AG08395 (cell line): ENCODE measurements at places on chromosomes 4 and X.
A peak's percentile ranks its signal among the peaks of the same experiment; 100 is the strongest.

DNA sequence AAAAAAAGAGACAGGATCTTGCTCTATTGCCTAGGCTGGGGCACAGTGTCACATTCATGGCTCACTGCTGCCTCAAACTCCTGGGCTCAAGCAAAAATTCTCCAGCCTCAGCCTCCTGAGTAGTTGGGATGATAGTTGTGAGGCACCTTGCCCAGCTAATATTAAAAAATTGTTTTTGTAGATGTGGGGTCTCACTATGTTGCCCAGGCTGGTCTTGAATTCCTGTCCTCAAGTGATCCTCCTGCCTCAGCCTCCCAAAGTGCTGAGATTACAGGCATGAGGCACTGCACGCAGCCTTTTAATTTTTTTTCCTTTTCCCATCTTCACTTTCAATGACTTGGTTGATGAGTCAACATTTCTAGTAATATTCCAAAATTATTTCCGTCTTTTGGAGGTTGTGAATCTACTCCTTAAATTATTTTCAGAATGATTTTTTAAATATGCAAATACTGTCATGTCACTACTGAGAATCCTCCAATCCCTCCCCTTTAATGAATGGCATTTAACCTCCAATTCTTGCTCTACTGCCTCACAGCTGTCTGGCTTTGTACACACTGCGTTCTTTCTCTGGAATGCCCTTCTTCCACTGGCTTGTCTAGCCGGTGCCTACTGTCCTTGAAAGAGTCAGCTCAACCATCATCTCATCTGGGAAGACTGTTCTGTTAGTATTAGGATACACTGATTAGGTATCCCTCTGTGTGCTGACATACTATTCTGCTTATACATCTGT lies 27.5 kb upstream of the DCTD start:
- peak; percentile 9 for DNase-seq

GRCh38 chrX:10011991-10012390 lies 44.8 kb downstream of the CLDN34 start:
- no peak for DNase-seq

- DNase-seq: no peak
Observed at GRCh38 chrX:78517124-78517523, 142.0 kb downstream of the RTL3 start.

DNA sequence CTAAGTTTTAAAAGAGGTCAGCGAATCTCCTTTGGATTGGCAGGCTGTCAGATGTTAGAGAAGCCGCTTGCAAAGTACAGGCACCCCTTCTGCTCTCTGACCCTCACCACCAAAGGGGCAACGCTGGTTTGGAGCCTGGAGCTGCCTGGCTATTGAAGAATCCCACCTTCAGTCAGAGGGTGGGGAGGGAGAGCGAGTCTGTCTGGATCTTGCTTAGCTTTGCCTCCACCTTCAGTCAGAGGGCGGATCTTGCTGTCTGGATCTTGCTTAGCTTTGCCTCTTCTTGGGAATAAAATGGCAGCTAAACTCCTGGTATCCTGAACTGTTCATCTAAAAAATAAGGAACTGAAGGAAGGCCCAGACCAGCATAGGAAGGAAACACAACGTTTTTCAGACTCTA lies 7.3 kb downstream of the CCDC110 start:
- DNase-seq: no peak

DNA sequence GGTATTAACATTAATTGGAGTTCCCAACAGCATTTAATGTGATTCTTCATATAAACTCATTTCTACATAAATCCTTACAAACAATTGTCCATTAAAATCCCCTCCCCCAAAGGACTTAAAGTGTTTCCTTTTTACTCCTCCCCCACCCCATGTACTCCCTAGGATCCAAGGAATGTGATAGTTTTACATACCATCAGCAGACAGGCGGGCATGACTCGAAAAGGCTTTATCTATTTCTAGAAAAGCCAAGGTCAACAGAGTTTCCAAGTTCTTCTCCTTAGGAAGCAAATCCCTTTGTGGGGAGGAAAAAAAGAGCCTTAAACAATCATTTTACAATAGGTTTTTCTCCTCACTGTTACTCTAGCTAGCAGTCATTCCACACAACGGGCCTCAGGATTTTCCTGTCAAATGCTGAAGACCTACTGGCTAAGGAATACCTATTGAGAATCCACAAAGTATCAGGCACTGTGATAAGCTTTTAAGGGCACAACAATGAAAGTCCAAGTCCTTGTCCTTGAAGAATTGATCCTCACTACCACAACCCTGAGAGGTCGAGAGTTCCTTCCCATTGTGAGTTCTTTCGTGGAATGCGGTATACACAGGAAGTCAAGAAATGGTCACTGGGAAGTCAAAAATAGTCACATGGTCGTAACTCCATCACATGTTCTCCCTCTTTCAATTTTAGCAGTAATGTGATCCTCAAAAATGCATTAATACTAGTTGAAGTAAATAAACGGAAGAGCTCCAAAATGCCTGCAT lies 7.2 kb downstream of the PPM1K start:
- DNase-seq: no peak

GRCh38 chr4:61298178-61298740 lies 98.1 kb downstream of the ADGRL3 start:
- no peak for DNase-seq

- no peak for DNase-seq
Observed at GRCh38 chr4:87620491-87620890, 12.2 kb downstream of the DSPP start.

DNA sequence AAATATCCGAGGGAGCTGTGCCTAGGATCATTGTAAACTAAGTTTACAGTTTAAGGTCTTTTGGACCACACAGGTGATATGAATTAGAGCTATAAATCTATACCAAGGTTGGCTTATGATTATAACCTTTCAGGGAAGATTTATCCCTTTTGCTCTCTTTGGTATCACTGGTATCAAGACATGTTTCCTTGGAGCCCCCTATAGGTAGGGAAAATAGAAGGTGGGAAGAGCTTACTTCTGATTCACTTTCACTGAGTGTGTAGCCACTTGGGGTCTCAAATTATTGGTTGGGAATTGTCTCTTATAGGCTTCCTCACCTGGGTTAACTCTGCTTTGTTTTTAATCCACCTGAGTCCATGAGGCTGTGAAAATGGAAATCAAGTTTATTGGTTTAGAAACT lies 262.1 kb upstream of the NR3C2 start:
- no peak for DNase-seq

GRCh38 chr4:80017125-80017854 lies 55.7 kb downstream of the ANTXR2 start:
- peak; percentile 78 for DNase-seq

DNA sequence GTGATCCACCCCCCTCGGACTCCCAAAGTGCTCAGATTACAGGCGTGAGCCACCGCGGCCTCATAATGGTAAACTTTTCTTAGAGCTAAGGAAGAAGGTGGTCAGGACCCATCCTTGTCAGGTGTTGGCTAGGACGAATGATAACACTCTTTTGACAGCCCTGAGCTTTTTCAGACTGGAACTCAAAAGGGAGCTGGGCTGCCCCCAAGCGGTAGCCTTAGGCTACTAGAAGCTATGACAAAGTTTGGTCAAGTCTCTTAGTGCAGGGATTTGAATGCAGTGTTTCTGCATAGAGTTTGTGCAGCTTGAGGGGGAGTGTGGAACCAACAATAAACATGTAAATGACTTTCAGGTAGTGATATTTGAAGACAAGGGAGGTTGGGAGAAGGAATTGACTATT lies 11.8 kb upstream of the HSD17B10 start:
- peak; percentile 35 for DNase-seq

DNA sequence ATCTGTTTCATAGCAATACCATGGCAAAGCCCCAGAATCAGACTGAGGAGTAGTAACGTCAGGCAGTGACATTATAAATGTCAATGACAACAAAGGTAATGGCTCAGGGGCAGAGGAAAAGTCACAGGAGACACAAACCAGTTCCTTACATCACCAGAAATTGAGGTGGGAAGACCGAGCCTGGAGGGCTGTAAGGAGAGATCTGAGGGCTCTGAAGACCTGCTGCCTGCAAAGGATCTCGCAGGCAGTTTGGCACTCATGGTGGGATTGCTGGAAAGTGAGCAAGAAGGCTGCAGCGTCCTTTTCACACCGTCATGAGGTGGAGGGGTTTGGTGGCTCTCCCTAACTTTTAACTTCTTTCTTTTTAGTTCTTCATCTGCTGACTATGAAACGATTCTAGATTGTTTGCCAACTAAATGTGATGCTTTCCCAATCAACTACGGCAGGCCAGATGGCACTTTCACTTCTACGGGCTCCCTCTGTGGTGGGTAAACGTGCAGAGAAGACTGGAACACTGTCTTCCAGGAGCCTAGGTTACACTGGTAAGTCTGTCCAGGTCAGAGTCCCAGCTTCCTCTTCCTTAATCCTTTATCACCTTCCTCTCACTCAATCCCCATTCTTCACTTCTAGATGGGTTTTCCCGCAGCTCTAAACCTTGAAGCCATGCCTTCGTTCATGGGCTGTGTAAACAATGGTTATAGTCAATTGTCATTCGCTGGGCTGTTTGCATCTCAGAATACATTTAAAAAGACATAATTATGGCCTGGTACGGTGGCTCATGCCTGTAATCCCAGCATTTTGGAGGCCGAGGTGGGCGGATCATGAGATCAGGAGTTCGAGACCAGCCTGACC lies 58.2 kb downstream of the TBC1D9 start:
- DNase-seq: no peak

- DNase-seq: no peak
Observed at GRCh38 chrX:113274791-113275190, 434.2 kb upstream of the AMOT start.

DNA sequence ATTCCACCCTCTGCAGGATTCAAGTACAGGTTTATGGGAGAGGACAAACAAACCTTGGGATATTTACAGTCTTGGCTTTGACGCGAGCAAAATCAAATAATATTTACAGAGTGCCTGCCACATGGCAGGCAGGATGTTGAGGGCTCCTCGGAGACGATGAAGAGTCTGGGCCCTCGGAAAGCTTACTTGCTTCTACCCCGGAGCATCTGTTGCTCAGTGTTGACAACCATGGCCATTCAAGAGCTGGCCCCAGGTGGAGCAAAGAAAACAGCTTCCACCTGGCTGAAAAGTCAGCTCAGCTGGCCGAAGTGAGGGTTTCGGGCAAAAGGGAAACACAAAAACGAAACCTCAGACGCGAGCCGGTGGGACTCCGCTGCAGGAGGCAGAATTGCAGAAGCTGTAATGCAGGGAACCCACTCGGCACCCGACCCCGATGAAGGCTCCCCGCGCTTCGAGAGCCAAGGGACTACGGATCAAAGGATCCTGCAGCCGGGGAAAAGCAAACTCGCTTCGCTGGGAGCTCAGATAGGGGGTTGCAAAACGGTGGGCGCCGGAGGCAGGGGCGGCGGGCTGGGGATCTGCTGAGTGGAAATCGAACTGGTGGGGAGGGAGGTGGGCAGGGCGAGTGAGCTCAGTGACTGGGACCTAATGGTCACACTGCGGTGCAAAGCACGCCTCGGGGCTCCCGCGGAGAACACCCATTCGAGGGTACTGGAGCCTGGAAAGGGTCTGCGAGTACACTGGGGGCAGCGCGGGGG lies 805 bp downstream of the ATP8A1 start:
- no peak for DNase-seq

DNA sequence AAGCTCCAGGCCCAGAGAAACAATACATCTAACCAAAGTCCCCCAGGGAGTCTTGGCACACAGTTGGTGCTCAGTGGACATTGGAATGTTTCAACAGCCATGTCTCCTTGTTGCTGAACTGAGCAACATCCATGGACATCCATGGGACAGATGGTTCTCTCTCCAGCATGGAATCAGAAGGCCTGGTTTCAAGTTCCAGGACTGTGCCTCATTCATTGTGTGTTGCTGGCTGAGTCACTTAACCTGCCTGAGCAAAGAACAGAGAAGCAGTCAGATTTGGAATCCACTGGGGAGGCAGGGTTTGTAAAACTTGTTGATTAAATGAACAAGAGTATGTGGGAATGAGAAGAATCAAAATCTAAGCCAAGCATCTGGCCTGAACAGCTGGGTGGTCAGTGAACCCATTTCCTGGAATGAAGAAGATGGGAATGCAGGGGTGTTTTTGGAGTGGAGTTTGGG lies 147.9 kb downstream of the CHIC2 start:
- peak; percentile 51 for DNase-seq

- DNase-seq: no peak
Observed at GRCh38 chr4:149701435-149702156, 114.0 kb downstream of the IQCM start.

- no peak for DNase-seq
Observed at GRCh38 chr4:181224852-181225251, 1018.4 kb upstream of the TENM3 start.

- no peak for DNase-seq
Observed at GRCh38 chr4:67701517-67701850, 529 bp upstream of the UBA6 start.

DNA sequence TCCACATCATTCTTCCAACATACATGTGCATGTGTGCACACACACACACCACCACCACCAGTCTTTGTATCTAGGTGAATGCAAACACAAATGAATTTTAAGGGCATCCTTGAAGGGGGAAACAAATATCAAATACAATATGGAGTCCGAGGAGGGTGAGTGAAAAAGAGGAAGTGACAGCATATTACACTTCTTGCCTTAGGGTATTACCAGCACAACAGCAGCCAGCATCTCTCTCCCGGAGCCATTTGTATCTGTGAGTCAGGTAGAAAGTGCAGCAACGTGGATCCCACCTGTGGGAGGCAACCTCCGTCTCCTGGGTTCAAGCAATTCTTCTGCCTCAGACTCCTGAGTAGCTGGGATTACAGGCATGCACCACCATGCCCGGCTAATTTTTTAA lies 483.2 kb downstream of the SMARCA1 start:
- DNase-seq: no peak

GRCh38 chrX:132114607-132115006 lies 13.2 kb downstream of the FRMD7 start:
- no peak for DNase-seq

GRCh38 chr4:141702472-141703182 lies 66.2 kb downstream of the IL15 start:
- no peak for DNase-seq

DNA sequence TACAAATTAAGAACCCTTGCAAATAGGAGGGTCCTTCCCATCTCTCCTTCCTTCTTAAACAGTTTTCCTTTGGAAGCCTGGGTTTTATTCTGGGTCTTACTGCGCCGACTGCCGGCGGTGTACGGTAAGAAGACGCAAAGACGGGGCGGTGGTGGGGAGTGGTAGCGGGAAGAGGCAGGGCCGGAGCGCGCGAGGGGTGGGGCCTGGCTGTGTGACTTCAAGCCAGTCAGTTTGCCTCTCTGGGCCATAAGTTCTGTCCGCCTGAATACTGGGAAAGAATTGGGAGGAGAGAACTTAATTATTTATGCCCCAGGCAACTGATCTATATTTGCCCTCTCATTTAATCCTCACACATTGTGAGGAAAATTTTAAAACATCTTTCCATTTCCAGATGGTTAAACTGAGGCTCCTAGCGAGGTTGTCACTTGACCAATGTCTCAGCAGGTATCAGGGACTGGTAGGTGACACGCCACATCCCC lies 726 bp upstream of the KANTR start:
- peak; percentile 61 for DNase-seq

GRCh38 chrX:70969635-70970481 lies 39.0 kb upstream of the SLC7A3 start:
- no peak for DNase-seq

GRCh38 chr4:139642364-139642763 lies 23.3 kb upstream of the MGST2 start:
- peak; percentile 32 for DNase-seq

GRCh38 chr4:38371391-38371851 lies 292.6 kb upstream of the KLF3 start:
- peak; percentile 74 for DNase-seq
